ENCODE measurements at places on chromosomes 5 and 9.

DNA sequence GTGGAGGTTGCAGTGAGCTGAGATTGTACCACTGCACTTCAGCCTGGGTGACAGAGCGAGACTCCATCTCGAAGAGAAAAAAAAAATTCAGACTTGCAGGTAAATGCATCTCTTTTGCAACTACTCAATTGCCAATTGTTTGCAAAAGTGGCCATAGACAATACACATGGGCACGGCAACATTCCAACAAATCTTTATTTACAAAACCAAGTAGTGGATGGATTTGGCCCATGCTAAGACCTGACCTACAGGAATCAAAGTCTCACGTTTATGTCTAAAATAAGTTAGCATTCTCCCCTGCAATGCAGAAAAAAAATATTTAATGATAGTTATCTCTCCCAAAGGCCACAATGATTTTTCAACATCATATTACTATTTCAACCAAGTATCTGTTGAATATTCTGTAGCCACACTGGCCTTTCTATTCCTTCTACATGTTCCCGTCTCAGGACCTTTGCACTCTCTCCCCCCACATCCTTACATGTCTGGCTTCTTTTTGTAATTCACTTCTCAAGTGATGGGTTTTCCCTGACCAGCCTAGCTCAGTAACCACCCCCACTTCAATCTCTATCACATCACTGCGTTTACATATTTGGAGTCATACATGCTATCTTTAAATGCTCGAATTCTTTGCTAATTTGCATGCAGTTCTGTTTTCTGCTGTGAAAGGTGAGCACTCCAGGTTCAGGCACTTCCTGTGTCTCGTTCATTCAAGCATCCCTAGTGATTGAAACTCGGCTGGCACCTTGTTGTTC, 54.2 kb downstream of the FNBP1 start:
- no peak for DNase-seq

GRCh38 chr5:54761213-54761701, 224.1 kb downstream of the ESM1 start:
- no peak for DNase-seq

- no peak for DNase-seq
Observed at GRCh38 chr9:124657516-124657915, 113.6 kb downstream of the NR6A1 start.

GRCh38 chr5:170681013-170681433, 102.5 kb upstream of the GABRP start:
- no peak for DNase-seq

DNA sequence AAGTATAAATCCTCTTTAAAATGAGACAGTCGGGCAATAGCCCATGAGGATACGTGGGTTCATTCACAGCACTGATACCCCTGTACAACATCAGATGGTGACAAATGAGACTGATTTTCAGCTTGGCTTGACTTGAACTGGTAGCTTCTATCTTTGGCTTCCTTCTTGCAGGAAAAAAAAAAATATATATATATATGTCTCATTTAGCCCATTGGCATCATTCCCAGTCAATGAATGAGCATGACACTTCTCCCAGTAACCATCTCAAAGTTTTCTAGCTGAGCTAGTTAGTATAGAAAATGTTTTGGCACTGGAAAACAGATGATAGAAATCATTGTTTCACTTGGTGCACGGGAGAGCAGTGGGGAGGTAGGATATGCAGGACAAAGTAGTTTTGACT, 222.5 kb upstream of the TAS2R1 start:
- no peak for DNase-seq

DNA sequence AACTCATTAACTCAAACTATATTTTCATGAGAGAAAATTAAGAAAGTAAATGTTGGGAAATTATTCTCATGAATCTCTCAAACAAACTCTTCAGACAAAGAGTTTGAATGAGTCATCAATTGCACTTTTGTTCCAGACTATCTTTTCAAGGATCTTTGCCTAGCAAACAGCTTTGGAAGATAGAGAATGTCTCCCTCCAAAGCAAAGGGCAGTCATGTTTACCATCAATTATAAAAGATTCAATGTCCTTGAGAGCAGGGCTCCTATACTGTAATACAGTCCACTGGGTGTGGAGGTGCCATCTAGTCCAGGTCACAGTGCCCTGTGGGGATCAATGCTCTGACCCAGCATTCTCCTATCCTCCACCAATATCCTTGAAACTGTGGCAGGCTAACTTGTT, 1429.3 kb downstream of the EFNA5 start:
- DNase-seq, result no peak

- no peak for DNase-seq
Observed at GRCh38 chr9:2066312-2067273, 51.4 kb downstream of the SMARCA2 start.

DNA sequence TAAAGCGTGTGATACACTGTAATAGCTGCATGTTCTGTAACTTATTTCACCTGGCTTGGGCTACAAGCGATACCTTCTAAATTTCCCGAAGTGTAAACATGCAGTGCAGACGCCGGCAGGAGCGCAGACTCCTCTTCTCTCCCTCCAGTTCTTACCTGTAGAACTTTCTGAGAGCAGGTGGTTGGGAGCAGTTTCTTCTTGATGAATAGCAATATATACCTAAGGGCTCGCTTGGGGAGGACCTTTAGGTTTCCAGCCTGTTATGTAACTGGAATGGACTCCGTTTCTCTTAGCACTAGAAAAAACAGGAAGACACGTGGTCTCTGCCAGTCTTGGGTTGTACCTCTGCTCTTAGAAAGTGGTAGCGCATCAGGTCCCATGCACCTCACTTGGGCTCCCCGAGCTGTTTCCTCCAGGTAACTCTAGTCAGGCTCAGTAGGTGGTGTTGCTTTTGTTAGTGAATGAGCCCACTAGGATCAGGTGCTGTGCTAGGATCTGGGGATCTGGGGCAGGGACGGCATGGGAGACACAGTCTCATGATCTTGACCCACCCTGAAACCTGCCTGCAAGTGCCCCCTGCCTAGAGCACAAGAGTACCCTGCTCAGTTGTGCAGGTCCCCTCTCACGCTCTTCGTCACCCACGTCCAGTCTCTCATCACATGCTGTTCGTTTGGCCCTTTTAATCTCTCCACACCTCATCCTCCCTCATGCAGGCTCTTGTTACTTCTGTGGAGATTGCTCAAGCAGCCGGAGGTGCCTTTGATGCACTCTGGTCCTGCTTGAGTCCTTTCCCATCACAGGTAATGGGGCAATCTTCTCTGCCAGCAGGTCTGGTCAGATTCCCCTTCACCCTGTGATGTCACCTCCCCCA, 2.8 kb downstream of the TENT4A start:
- no peak for DNase-seq

DNA sequence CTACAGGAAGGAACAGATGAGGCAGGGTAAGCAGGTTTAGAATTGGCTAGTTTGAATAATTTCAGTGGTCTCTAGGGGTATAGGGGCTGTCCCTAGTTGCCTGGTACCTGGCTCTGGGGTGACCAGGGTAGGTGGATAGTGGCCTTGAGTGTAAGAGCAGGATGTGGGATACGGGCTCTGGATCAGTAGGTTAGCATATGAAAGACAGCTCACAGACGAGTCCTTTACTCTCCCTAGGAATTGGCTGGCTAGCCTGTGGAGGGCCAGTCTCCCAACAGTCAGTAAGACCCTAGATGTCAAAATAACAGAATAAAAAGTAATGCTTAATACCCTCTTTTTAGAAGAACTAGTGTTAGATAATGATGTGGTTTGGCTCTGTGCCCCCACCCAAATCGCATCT, 16.6 kb upstream of the C9orf152 start:
- DNase-seq, result no peak
